Kidney (tissue), 22 donors: ENCODE measurements at places on chromosomes 5 and 9. TPM values are rescaled to one million over a fixed set of nuclear protein-coding genes. Genes with fewer than 3 reads are reported as not detected.

The PCDHGC5 gene
- 1.4 TPM for total RNA-seq

The C5orf52 gene
- not detected for total RNA-seq

The TMEM203 gene
- 36.3 TPM for total RNA-seq

The KCTD16 gene
- 2.5 TPM for total RNA-seq

The IL5 gene
- total RNA-seq: not detected

The ACSL6 gene
- total RNA-seq: 1.4 TPM

The BSPRY gene
- total RNA-seq: 14.5 TPM

The TMEM171 gene
- 15.4 TPM for total RNA-seq

The PRUNE2 gene
- total RNA-seq: 65.1 TPM

The ZFP37 gene
- total RNA-seq: 4.1 TPM

The GOLGA1 gene
- 21.0 TPM for total RNA-seq

The AIF1L gene
- total RNA-seq: 397 TPM

The EGFL7 gene
- 140 TPM for total RNA-seq

The C9orf85 gene
- total RNA-seq: 8.1 TPM

The KIF24 gene
- 2.8 TPM for total RNA-seq

The CAMK2A gene
- 0.28 TPM for total RNA-seq

The CARD9 gene
- 7.0 TPM for total RNA-seq

The TXNDC8 gene
- total RNA-seq: not detected

The ANXA1 gene
- 250 TPM for total RNA-seq

The ADAMTS2 gene
- 13.6 TPM for total RNA-seq

The FAM174A gene
- total RNA-seq: 21.1 TPM

The LRRC19 gene
- total RNA-seq: 14.8 TPM

The NEUROG1 gene
- total RNA-seq: not detected

The INSL6 gene
- 0.47 TPM for total RNA-seq

The SEC61B gene
- 118 TPM for total RNA-seq

The PKD2L2 gene
- not detected for total RNA-seq

The OBP2B gene
- total RNA-seq: not detected

The PRSS3 gene
- 0.79 TPM for total RNA-seq

The CTXN3 gene
- total RNA-seq: 0.35 TPM

The TAF1L gene
- not detected for total RNA-seq

The FOXE1 gene
- total RNA-seq: 2.2 TPM

The TMEFF1 gene
- total RNA-seq: 0.66 TPM

The GNE gene
- 48.1 TPM for total RNA-seq

The EXOSC2 gene
- 26.4 TPM for total RNA-seq

The NUTM2G gene
- not detected for total RNA-seq

The CCNJL gene
- total RNA-seq: 1.6 TPM

The SPINK5 gene
- total RNA-seq: 0.91 TPM

The OXCT1 gene
- total RNA-seq: 20.5 TPM

The FCN2 gene
- 3.6 TPM for total RNA-seq

The NREP gene
- 20.9 TPM for total RNA-seq

The OR1L4 gene
- total RNA-seq: not detected

The HRH2 gene
- 10.6 TPM for total RNA-seq

The ABL1 gene
- 63.6 TPM for total RNA-seq

The LRRC70 gene
- total RNA-seq: 3.6 TPM

The ASPN gene
- 1.5 TPM for total RNA-seq

The RNF183 gene
- 3.6 TPM for total RNA-seq

The RHOBTB3 gene
- total RNA-seq: 54.5 TPM
